ENCODE measurements at places on chromosomes 3 and 15. TPM values are rescaled to one million over a fixed set of nuclear protein-coding genes. Genes with fewer than 3 reads are reported as not detected.

DNA sequence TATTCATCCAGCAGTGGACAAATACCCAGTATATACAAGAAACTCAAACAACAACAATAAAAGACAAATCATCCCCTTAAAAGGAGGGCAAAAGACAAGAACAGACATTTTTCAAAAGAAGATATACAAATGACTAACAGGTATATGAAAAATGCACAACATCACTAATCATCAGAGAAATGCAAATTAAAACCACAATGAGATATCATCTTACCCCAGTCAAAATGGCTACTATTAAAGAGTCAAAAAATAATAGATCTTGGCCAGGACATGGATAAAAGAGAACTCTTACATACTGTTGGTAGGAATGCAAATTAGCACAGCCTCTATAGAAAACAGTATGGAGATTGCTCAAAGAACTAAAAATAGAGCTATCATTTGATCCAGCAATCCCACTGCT, 16.9 kb downstream of the DHX36 start:
- DNase-seq: no peak

DNA sequence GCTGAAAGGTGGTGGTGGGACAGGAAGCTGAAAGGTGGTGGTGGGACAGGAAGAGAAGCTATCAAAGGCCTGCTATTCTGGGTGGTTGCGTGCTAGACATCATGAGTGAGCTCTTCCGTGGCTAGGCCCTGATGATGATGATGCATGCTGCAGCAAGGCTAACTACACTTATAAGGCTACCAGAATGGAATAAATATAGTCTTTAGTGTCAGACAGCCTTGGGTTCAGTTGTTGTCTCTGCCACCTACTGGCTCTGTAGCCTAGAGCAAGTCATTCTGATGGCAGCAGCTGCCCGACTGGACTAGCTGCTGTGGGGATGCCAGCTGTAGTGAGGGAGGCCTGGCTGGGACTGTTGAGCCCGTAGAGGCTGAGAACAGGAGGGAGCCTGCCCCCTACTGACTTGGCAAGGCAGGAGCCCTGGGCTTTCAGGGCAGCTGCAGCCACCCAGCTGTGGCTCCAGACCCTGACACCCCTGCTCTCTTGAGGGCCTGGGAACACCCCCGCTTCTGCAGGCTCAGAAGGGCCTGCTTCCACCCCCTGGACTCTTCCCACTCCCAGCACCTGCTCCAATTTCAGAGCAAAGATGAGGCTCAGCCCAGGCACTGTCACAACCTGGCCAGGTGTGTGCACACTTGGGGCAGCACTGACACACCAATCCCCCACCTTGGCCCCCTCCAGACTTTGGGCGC, 21.4 kb upstream of the ZBED2 start:
- DNase-seq: peak; percentile 83

MUC4 gene
- 0.02 TPM for total RNA-seq

TRIM71 gene
- 0.02 TPM for total RNA-seq

DNA sequence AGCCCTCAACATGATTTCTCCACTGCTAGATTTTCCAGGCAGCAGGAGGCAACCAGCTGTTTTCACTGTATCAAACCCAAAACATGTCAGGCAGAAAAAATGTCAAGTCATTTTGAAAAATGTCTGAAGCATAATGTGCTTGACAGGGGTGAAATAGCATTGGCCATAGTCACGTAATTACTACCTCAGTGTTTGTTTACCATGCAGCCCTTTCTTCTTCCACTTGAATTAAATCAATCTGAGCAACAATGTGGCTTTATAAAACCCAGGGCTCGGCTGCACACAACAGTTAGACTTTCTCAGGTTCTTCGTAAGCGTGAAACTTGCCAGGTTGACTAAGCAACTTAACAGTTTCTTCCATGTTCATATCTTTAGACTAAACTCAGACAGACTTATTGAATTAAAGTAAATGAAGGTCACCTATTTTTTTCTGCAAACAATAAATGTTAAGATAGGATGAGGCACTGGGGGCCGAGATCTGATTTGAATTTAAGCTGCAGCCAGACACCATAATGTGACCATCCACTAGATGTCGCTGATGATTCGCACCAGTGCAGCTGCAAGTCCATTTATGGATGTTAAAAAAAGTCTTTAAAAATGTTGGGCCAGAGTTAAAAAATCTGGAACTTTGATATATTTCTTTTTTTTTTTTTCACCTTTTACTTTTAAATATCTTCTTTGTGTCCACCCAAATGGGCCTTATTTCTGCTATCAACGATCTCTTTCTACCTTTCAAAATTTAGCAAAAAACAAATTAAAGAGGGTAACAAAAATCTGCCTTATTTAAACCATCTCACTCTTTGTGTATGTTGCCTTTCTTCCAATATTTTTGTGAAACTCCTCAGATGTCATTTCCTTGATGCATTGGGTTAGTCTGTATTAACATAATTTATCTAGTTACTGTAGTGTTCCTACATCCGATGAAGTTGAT, 305.9 kb downstream of the CACNA2D3 start:
- DNase-seq: peak; percentile 67

GRCh38 chr15:75063338-75063737, 39.9 kb downstream of the PPCDC start:
- DNase-seq: no peak

DNA sequence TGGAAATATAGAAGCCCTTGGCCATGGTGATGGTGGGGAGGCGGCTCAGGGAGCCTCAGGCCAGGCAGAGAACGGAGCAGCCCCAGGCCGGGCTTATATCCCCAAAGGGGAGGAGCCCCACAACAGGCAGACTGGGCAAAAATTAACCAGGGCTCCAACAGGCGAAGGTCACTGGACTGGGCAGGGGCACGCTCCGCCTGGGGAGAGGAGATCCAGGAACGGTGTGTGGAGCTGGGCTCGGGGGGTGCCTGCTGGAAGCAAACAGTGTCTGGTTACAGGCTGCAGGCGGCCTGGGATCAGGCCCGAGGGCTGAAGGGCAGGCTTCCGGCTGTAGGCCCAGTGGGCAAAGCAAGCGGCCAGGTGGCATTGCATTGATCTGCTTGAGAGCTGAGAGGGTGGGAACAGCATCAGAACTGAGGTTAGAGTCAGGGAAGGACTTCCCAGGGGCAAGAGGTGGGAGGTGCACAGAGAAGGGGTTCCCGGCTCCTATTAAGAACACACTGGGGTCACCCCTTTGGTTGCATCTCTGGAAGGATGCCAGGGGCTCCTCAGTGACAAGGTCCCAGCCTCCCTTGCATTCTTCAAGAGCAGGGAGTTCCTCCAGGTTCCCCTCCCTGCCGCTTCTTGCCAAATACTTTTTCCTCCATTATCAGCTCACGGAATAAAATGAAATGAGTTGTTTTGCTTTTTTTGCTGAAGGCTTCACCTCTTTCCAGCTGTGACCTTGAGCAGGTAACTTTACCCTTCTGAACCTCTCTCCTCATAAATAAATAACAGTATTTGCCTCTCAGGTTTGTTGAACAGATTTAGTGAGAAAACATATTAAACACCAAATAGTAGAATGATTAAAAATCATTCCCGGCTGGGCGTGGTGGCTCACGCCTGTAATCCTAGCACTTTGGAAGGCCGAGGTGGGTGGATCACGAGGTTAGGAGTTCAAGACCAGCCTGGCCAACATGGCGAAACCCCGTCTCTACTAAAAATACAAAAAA, 7.8 kb downstream of the ANPEP start:
- no peak for DNase-seq

GRCh38 chr3:123075359-123075758, 8.5 kb downstream of the PDIA5 start:
- no peak for DNase-seq

- DNase-seq: no peak
These were observed 130.6 kb upstream of the FHIT start for GRCh38 chr3:61381745-61382392.

GRCh38 chr3:19267040-19267439, 118.7 kb downstream of the KCNH8 start:
- no peak for DNase-seq

GRCh38 chr3:117285737-117286136, 576.2 kb downstream of the TUSC7 start:
- DNase-seq: no peak

GRCh38 chr3:8784676-8785435, 15.4 kb upstream of the OXTR start:
- no peak for DNase-seq

Data from activated naive CD4-positive, alpha-beta T cell treated with anti-CD3 and anti-CD28 coated beads for 36 hours (primary cell).